ENCODE measurements at places on chromosomes 16 and 17.
A peak's percentile ranks its signal among the peaks of the same experiment; 100 is the strongest.

DNA sequence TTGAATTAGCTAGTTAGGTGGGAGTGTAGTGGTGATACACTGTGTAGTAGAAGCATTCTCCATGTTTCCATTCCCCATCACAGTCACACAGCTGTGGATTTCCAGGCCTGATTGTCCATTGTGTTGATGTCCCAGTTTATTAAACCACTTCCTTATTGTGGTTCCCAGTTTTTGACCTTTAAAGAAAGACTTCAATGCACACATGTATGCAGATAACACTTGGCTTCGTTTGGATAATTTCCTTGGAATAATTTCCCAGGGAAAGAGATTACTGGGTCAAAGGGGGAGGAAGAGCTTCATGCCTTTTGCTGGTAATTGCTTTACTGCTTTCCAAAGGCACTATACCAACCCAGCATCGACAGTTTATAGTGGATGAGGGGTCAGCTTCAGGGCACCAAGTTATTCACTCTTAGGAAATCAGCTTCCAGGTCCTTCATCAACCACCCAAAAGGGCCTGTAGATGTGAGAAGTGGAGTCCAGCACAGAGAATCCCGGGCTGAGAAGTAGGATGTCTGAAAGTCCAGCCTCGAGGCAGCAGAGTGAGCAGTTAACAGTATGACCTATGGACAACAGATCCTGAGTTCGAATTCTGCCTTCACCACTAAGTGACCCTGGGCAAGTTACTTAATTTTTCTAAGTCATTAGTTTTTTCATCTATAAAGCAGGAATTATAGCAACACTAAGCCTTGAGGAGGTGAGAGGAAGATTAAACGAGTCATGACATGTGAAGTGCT lies 31.3 kb upstream of the TNS4 start:
- DNase-seq, result no peak

GRCh38 chr17:49977463-49978389 lies 8.7 kb downstream of the DLX4 start:
- DNase-seq, result peak; percentile 40

DNA sequence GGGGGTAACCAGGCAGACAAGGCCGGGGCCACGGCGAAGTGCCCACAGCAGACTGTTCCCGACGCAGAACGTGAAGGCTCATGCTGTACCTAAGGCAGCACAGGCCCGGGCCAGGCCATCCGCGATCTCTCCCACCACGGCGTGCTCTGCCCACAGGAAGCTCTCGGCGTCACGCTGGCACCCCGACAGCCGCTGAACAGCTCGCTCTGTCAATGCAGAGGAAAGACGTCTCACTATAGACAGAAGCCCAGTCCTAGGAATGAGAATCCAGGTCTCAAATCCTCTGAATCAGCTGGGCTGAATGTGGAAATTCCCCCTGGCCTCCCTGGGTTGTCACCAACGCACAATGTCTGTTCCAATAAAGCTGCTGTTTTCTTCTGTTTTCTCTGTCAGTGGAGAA lies 21.4 kb downstream of the SERPINF1 start:
- DNase-seq, result no peak

DNA sequence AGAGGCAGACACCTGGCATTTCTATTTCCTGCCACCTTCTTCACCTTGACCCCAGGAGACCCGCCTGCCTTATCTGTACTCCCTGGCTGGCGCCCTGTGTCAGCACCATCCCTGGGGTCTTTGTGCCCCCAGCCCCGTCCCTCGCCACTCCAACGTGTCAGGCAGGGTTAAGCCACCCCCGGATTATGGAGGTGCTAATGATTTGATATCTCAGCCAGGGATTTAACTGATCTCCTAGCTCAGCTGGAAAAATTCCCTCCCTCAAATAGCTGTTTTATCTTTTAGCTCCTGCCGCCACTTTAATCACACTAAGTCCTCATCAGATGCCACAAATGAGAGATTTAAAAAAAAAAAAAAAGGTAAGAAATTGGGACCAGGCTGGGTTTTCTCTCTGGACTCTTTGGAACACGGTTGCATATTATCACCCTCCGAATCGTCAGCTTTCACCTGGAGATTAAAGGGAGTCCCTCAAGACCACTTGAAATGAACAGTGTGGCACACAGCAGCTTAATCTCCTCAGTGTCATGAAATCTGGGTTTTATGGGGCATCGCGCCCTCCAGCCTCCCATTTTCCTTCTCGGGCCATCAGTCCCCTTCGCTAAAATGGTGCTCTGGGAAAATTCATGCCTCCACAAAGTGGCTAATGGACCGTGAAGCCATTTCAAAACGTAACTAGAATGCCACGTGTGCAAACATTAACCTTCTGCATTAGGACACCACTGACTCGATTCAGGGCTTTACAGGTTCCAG lies 26.2 kb upstream of the WFDC1 start:
- DNase-seq, result no peak

- peak; percentile 18 for DNase-seq
These were observed 11.2 kb downstream of the TFAP4 start for GRCh38 chr16:4261557-4262172.

DNA sequence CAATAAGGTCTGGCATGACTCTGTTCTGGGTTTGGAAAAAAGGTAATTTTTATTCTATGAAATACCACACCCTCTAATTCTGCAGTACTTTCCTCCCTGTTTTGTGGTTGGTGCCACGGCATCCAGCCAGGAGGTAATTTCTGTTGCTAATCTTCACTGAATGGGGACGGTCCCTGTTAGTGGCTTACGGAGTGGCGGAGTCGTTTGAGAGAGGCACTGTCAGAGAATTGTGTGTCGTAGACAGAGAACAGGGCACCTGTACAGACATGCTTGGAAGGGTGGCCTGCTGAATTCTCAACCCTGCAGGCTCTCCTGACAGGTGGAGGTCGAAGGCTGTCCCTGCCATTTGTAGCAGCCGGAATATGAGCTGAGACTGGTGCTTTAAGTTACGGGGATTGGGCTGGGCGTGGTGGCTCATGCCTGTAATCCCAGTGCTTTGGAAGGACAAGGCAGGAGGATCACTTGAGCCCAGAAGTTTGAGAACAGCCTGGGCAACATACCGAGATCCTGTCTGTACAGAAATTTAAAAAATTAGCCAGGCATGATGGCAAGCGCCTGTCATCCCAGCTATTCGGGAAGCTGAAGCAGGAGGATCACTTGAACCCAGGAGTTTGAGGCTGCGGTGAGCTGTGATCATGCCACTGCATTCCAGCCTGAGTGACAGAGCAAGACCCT lies 33.2 kb downstream of the EEF2K start:
- no peak for DNase-seq

DNA sequence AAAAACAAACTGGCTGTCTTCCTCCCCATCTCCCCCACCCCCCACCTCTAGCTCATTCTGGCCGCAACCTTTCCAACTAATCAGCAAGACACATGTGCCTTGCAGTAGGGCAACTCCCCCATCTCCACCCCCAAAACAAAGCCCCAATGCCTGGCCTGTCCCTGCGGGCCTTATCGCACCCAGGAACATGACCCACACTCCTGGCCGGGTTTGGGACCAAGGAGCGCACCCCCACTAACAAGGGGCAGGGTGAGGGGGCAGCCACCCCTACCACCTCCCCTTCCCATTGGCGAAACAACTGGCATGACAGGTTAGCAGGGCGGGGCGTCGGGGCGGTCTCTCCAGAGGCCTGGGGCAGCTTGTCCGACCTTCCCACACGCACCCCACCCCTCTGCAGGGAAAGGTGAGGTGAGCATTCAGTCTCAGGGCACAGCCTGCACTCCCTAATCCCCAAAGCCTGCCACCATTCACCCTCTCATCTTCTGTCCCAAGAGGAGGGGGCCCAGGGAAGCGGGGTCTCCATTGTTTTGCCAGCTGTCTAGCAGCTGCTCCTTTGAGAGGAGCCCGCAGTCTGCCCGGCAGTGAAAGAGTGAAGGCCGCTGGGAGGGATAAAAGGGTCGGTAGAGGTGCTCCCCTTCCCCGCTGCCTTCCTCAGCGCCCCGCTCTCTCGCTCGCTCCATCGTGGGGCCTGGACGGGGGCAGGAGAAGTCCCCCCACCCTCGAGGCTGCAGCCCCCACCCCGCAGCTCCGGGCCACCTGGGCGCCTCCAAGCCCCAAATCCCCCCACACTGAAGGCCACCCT lies 765 bp downstream of the MYO18A start:
- DNase-seq, result peak; percentile 60

GRCh38 chr17:57295526-57296023 lies 39.3 kb downstream of the MSI2 start:
- no peak for DNase-seq

DNA sequence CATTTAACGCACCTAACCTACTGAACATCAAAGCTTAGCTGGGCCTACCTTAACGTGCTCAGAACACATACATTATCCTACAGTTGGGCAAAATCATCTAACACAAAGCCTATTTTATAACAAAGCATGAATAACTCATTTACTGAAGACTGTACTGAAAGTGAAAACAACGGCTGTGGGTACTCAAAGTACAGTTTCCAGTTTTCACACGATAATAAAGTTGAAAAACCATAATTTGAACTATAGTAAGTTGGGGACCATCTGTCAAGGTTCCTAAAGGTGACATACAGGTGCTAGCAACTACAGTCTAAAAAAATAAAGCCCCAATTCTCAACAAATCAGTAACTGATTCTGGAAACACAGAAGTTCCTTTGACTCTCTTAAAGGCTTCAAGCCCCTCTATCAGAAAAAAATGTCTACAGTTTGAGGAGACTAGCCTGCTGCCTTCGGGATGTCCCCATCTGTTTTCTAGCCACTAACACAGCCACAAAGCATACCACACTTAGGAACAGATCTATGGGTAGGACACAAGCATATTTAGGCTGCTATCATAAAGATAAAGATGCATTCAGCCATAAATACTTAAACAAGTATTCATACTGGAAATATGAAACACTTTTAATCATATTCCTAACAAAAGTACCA lies 71.3 kb downstream of the KANSL1 start:
- DNase-seq, result no peak

DNA sequence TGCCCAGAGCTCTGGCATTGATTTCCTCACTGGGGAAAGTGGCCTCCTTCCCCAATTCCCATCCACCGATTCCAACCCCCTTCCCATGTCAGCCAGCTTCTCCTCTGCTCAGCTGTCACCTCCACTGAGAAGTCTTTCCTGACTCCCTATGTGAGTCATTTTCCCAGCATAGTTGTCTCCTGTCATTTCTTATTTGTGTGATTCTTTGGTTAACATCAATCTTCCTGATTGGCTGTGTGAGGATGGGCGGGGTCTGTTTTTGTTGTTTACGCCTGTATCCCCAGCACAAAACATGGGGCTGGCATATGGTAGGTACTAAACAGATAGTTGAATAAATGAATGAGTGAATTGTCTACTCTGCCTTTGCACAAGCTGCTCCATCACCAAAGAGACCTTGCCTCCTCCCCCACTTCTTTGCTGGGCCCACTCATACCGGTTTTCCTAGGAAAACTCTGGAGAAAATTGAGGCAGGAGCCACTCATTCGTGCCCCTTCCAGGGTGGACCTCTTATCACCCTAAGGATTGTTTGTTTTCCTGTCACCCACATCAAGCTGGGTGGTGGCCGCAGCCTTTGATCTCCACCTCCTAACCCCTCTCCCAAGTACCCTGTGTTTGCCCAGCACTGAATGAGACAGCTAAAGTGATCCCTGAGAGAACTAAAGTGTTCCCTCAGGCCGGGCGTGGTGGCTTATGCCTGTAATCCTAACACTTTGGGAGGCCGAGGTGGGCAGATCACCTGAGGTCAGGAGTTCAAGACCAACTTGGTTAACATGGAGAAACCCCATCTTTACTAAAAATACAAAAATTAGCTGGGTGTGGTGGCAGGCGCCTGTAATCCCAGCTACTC lies 1.2 kb upstream of the GRB7 start:
- no peak for DNase-seq

- DNase-seq, result no peak
These were observed 7.3 kb downstream of the WRAP53 start for GRCh38 chr17:7695586-7695985.

GRCh38 chr17:67891481-67892119 lies 66.3 kb downstream of the BPTF start:
- peak; percentile 13 for DNase-seq

GRCh38 chr17:78986649-78987328 lies 7.1 kb upstream of the LGALS3BP start:
- no peak for DNase-seq

DNA sequence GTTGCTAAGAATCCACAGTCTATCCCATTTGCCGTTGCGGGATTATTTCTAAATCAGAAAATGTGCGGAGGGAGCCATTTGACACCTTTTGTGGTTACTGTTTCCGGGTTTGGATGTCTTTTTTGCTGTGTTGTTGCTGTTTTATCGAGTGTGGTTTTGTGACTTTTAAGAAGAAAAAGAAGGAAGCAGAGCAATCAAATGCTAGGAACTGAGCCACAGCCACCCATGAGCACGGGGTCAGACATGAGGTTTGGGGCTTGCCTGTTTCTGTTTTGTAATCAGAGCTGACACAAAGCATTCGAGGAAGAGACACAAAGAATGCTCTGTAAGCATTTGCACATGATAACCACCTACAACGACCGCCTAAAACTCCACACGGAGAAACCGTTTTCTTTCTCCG lies 53.1 kb upstream of the CHMP6 start:
- no peak for DNase-seq

DNA sequence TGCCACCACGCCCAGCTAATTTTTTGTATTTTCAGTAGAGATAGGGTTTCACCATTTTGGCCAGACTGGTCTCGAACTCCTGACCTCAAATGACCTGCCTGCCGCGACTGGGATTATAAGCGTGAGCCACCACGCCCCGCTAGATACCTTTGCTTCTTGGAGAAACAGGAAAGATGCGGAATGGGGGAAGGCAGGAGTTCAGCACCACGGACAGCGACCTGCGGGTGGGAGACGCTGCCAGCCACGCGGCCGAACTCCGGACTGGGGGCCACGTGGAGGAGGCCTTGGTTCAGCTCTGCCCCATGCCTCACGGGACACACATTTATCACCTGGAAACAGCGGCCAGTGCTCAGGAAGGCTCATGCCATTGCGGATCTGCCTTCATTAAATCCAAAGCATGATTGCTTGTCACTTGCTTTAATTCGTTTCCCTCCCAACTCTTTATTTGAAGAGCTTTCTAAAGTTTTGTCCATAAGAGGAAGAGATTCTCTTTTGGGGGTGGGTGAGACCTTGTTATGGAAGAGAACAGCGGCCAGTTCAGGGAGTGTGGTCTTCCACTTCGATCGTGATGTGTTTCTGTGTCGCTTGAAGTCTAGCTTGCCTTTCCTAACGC lies 219.9 kb downstream of the ENGASE start:
- peak; percentile 49 for DNase-seq

DNA sequence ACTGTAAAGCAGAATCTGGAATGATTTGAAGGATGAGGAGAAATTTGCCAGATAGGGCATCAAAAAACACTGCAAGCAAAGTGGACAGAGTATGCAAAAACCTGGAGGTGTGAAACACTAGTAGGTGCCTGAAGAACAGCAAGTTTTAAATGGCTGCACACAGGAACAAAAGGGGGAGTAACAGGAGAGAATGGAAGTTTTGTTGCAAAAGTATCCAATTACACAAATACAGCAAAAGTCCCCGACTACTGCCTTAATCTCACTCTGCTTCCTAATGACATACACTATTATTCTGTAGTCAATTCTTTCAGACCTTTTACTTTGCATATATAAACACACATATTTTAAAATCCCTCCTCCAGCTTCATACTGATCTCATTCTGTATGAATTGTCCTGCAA lies 1.5 kb downstream of the HEATR6 start:
- DNase-seq, result no peak
